ENCODE measurements at places on chromosomes 2 and 18. TPM values are rescaled to one million over a fixed set of nuclear protein-coding genes. Genes with fewer than 3 reads are reported as not detected.

LINC00305 gene
- total RNA-seq = not detected

DNA sequence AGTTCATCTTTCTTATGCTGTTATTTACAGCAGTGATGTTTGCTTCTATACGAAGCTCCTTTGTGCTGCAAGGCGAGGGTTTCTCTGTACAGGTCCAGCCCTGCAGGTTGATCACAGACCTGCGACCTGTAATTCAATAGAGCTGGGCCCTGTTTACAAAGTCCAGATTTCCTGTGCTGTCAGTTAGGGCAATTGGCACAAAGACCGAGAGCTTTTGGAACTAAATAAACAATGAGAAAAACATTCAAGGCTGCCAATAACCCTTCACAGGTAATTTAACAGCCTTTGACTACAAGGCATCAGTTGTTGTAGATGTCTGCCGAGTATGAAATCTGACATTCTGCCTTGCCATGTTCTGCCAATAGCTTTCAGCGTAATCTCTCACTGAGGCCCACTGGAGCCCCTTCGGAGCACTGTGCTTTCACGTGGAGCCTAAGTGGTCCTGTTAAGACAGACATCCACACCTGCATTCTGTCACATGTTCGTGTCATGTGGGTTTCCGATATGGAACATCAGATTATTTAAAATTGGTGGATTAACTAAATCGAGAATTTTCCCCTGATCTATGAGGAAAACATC, 232.5 kb downstream of the PTGR3 start:
- H3K27me3 ChIP-seq = no peaks in the 10 kb centered on the region
- H3K4me3 ChIP-seq = no peak overlapping the region
- H3K27ac ChIP-seq = no peak overlapping the region
- H3K36me3 ChIP-seq = no peaks in the 10 kb centered on the region

DNA sequence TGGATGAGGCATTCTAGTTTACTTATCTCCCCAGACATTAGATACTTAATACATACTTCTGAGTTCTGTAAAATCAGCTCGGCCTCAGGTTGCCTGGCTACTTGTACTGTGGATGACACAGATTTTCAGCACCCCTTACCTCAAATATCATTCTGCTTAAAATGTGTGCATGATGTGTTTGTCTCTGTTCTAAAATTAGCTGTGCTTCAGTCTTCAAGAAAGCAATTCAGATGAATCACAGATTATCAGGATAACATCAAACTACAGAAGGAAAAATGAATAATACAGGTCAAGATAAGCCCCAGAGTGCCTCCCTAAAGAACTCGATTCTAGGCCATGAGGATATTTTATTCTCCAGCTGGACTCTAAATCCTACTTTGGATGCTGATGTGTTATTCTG, 21.3 kb upstream of the MAPRE2 start:
- no peak overlapping the region for H3K4me3 ChIP-seq
- no peak overlapping the region for H3K27ac ChIP-seq
- no peaks in the 10 kb centered on the region for H3K27me3 ChIP-seq

DNA sequence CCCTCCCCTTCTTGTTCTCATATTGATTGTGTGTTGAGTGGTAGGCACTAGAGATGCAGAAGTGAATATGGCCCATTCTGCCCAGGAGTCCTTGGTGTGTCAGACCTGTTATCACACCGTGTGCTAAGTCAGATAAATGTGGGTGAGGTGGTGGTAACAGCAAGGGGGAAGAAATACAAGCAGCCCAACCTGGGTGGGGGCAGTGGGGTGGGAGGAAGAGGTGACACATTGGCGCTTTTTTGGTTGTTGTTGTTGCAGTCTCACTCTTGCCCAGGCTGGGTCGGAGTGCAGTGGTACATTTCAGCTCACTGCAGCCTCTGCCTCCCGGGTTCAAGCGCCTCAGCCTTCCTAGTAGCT, 12.8 kb downstream of the B3GNT2 start:
- peak overlapping the region; percentile 29 for H3K27ac ChIP-seq
- peaks cover 2% of the 10 kb centered on the region for H3K36me3 ChIP-seq
- no peak overlapping the region for H3K4me3 ChIP-seq
- no peak for DNase-seq

GRCh38 chr2:62195421-62196277, at the start of gene B3GNT2:
Gene B3GNT2 (plus strand): TSS chr2:62196115. CDS start chr2:62222221, 26,106 bp downstream.
- peaks cover 10% of the 10 kb centered on the region for H3K27me3 ChIP-seq
- H3K4me3 ChIP-seq = peak within 1 kb of the TSS; percentile 93
- H3K4me1 ChIP-seq = peaks cover 17% of the 10 kb centered on the region
- H3K36me3 ChIP-seq = no peaks in the 10 kb centered on the region
- H3K27ac ChIP-seq = no peak within 1 kb of the TSS

DNA sequence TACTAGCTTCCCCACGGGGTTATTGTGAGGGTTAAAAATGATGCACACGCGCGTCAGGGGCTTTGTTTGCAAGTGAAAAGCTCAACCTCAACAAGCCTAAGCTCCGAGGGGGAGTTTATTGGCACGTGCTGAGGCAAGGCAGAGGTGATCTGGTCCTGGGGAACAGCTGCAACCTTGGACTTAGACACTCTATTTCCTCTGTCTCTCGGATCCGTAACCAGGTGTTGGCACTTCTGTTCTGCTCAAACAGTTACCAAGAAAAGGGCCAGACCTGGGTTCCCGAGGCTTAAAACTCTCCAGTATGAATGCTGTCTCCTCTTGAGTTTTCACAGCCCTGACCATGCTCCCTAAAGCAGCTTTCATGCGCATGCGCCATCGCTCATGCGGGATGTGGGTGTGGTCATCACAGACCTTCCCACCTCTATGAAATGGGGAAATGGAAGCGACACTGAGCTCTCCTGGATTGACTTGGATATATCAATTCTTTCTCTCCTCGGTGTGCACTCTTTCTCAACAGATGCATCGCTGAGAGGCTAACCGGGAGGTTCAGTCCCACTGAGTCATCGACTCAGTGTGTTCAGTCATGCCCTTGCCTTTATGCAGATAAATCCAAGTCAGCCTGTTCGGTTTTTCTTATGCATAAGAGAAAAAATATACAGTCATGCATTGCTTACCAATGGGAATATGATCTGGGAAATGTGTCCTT, 19.9 kb upstream of the RAB31 start:
- H3K27me3 ChIP-seq = no peaks in the 10 kb centered on the region
- DNase-seq = no peak
- H3K27ac ChIP-seq = peak overlapping the region; percentile 71
- no peak overlapping the region for H3K4me3 ChIP-seq

- no peaks in the 10 kb centered on the region for H3K36me3 ChIP-seq
- H3K27ac ChIP-seq = no peak overlapping the region
- H3K27me3 ChIP-seq = no peaks in the 10 kb centered on the region
- H3K4me1 ChIP-seq = peaks cover 7% of the 10 kb centered on the region
- no peak overlapping the region for H3K4me3 ChIP-seq
Observed at GRCh38 chr2:3780477-3781402, 77.4 kb downstream of the DCDC2C start.

PLEK gene
- total RNA-seq = not detected

DNA sequence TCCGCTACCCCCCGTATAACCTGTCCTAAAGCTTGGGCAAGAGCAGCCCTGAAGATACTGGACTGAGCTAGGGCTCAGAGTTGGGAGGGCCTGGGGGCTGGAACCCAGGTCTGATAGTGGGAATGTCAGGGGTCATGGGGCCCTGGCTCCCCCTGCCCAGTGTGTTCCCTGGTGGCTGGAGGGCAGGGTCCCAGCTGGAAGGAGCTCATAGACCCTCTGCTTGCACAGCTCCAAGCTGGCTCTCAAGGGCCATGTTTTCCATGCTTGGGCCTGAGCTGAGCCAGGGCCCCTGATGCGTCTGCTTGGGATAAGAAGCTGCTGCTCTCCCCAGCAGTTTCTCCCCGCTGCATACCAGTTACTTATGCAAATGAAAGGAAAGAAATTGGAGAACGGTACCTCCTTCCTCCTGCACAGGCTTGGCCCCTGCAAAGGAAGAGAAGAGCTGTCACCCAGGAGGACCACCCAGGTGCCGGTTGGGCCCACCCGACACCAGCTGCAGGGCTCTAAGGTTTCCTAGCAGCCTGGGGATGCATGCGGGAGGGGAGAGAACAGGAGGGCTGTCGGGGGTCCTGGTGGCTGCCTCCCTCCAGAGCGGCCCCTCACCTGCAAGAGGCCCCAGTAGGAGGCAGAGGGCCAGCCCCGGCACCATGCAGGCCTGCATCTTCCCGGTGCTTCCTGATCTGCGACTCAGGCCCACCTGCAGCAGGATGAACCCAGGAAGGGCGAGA, 628 bp downstream of the OTOS start:
- H3K27me3 ChIP-seq = peaks cover 14% of the 10 kb centered on the region
- no peak overlapping the region for H3K4me3 ChIP-seq
- DNase-seq = no peak
- no peak overlapping the region for H3K27ac ChIP-seq

DNA sequence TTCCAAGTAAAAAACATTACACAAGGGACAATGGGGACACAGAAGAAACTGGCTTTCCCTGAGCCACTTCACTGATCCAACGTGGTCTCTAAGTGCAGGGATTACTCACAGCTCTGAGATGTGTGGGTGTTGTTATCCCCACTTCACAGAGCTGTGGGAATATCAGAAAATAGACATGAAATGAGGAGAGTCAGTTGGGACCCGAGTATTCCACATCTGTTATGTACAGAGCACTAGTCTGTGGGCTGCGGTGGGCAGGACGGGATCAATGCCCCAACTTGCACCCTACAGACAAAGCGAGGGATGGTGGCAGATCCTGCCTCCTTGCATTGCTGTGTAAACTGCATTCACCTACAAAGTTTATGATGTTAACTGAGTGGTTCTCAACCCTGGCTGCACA, 11.7 kb downstream of the LAMA1 start:
- no peak for DNase-seq
- no peak overlapping the region for H3K27ac ChIP-seq
- H3K4me3 ChIP-seq = no peak overlapping the region

DNA sequence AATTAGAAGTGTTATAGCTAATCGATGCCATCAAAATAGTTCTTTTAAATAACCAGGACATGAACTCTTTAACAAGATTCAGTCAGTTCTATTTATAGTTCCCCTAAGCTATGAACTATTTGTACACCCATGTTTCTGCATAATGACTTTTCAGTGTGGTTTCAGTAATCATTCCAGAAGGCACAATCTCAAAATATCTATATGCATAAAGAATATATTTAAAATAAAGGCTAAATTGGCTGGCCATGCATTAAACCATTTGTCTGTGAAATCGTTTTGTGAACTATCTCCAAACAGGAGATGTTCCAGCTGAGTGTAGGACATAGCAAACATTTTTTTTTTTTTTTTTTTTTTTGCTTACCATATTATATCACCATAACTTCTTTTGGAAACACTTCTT, 719.3 kb downstream of the PLCL1 start:
- peaks cover 6% of the 10 kb centered on the region for H3K4me1 ChIP-seq
- no peaks in the 10 kb centered on the region for H3K36me3 ChIP-seq
- H3K27ac ChIP-seq = no peak overlapping the region
- no peak for DNase-seq
- H3K4me3 ChIP-seq = no peak overlapping the region

- no peaks in the 10 kb centered on the region for H3K4me1 ChIP-seq
- peak overlapping the region; percentile 8 for H3K27ac ChIP-seq
- no peaks in the 10 kb centered on the region for H3K27me3 ChIP-seq
- peaks cover 25% of the 10 kb centered on the region for H3K36me3 ChIP-seq
Observed at GRCh38 chr18:49160079-49160930, 209.5 kb upstream of the SMAD7 start.

GRCh38 chr2:48081317-48081628, 175.0 kb upstream of the FBXO11 start:
- H3K4me1 ChIP-seq = no peaks in the 10 kb centered on the region
- H3K4me3 ChIP-seq = no peak overlapping the region
- no peak for DNase-seq
- no peak overlapping the region for H3K27ac ChIP-seq
- H3K27me3 ChIP-seq = no peaks in the 10 kb centered on the region

KYNU gene
- 0.26 TPM for total RNA-seq

All from neural crest cell (in vitro differentiated cells).